PC-9 (cell line): ENCODE measurements at places on chromosomes 6 and 20.

GRCh38 chr6:24911796-24912382, 23.9 kb downstream of the RIPOR2 start:
- DNase-seq = no peak

- DNase-seq = no peak
Observed at GRCh38 chr6:136410201-136411024, 120.8 kb upstream of the BCLAF1 start.

DNA sequence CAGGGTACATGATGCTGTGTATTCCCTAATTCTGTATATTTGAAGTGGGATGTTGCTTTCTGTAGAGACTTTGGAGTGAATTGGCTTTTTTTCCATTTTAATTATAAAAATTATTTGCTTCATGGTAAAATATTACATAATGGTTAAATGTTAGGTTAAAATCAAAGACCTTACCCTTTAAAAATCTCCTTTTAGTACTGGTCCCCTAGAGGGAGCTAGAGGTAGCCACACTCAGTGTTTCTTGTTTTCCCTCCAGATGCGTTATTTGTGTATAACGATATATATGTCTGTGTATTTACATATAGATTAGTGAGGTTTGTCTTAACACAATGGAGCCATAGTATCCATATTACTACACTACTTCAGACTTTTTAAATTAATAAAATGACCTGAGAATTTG, 146.7 kb downstream of the PLCB4 start:
- no peak for DNase-seq

GRCh38 chr6:3162067-3162497, 4.7 kb upstream of the TUBB2A start:
- DNase-seq = no peak

DNA sequence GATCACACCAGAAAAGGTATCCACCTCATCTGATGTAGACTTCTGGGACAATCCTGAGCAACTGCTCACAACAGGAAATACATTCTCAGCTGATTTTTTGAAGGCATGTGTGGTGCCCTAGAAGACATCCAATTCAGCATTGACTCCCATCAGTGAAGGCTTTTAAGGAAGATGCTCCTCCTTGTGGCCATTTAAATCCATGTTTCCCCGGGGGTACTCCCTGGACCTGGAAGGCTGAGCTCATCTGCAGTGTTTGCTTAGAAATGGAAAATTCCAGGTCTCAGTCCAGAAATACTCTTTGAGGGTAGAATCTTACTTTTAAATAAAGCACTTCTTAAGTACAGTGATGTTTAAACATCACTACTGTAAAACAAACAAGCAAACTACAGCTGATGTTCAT, 195.5 kb upstream of the PDE10A start:
- DNase-seq = no peak

GRCh38 chr6:51915098-51915497, 172.3 kb downstream of the PKHD1 start:
- DNase-seq = no peak

DNA sequence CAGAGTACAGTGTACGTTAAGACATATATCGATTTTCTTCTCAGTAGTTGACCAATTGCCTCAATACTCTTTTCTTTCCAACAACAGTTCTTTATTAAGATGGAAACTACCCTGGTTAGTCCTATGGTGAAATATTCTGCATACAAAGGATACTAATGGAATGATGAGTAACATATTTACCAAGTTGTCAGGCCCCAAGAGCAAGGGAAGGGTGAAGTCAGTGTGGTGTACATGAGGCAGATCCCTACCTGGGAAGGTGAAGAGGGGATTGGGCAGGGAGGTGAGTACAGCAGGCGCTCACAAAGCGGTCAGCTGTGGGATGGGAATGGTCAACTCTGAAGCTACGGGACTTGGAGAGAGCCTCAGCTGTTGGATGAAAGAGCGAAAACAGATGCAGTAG, 29.7 kb downstream of the GJA1 start:
- DNase-seq = no peak

GRCh38 chr6:135145063-135145800, 35.9 kb upstream of the MYB start:
- peak; percentile 3 for DNase-seq

- peak; percentile 46 for DNase-seq
Observed at GRCh38 chr6:25050356-25050755, 114.6 kb upstream of the RIPOR2 start.

DNA sequence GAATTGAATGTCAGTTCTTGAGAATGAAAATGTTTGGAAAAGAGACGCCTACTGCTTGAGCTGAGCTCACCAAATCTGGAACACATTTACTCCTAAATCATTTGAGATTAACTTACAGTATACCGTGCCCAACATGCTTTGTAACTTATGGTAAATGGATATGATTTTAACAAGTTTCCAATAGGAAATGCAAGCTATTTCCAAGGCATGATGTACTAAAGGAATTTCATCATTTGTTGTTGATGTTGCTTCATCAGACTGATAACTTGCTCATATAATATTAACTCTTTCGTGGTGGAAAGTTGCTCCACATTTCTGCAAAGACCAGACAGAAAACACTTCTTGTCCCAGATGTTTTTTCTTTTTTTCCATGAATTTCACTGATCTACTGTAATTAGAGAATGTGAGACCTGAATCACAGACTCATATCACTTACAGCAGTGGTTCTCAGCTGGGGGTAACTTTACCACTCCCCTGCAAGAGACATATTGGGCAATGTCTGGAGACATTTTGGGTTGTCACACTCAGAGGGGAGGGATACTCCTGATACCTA, 116.6 kb upstream of the TRAF3IP2 start:
- DNase-seq = peak; percentile 44

GRCh38 chr6:138493413-138493812, 5.9 kb downstream of the NHSL1 start:
- no peak for DNase-seq

DNA sequence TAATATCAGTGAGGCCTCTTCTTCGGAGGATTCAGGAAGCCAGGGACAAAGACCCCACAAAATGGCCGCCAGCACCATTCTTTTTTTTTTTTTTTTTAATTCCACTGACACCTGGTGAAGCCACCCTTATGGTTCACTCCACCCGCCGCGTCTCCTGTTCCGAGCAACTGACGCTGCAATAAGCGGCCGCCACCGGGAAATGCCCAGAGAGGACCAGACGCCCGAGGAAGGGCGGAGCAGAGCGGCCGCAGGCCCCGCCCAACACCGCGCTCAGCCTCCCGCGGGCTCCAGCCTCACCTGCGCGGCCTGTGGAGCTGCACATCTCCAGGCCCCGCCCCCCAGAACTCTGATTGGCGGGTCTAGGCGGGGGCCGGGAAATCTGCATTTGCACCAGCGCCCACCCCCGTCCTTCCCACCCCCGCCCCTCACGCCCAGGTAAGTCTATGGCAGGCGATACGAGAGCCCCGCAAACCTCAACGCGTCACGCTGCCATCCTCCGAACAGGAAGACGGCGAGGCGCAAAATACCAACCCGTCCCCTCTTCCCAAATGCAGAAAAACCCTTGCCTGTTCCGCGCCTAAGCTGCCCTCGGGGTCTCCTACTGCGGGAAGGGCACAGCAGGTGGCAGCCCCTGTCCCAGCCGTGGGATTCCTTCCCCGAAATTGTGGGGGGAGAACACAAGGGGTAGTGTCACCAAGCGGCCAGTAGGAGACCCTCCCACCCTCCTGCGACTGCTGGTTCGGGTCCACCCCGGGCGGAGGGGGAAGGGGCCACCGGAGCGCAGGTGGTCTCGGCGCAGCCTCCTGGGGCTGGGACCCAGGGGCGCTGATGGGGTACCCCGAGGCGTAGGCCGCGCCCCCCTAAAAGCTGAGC, 960 bp downstream of the ATP9A start:
- DNase-seq = peak; percentile 94

DNA sequence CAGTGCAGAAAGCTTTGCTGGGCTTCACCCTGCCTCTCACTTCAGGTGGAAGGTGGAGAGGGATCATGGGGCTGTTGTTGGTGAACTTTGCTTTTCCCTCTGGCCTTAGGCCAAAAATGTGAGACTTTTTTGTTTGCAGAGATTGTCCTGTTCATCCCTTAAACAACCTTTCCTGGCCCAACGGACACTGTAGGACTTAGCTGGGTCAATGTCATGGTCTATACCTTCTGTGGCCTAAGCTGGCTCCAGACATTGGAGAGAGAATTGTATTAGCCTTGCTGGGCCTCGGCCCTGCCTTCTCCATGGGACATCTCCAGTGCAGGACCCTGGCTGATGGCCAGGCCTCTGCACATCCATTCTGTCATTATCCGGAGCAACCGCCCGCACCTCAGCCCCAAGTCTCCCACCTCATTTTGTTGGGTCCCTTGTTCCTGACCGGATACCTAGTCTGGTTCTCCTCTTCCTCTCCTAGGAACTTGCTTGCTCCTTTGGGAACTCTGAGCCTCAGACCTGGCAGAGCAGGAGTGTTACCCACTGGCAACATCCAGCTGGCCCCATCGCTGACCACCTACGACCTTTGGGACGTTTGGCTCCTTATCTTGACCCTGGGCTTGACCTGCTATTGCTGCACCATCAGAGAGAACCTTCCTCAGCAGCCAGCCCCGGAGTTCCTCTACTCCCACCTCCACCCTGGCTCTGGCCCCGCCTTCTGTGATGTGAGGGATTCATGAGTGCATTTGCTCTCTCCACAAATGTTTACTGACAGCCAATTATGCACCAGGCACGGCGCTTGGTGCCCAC, 128.2 kb downstream of the BANF2 start:
- DNase-seq = no peak

DNA sequence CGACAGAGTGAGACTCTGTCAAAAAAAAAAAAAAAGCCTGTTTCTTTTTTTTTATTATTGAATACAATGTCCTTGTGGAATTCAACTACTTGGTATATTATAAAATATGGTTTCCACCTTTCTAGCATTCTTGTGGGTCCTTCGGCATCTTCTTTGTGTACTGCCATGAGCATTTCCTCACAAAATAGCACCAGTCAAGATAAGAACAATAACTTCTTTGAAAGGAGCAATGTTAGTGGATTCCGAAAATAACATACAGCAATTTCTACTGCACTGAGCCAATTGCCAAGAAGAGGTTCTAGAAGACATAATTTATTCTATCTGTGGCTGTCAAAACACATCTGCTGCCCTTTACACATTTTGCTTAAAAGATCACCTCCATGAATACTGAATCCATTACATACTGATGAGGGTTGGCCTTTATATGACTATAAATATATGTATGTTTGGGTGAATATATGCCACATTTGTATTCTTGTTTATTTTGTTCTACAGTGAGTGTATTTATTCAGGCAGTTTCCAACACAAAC, 19.1 kb upstream of the SPTLC3 start:
- DNase-seq = no peak
